Right lung (tissue), 10 donors: ENCODE measurements at places on chromosomes 4 and X. TPM values are rescaled to one million over a fixed set of nuclear protein-coding genes. Genes with fewer than 3 reads are reported as not detected.

Gene ADH1A
- polyA plus RNA-seq = 18.1 TPM

Gene EDNRA
- polyA plus RNA-seq = 79.7 TPM

Gene GAGE12E
- not detected for polyA plus RNA-seq

Gene TASL
- 1.7 TPM for polyA plus RNA-seq

Gene OTC
- 0.10 TPM for polyA plus RNA-seq
